ENCODE measurements at places on chromosomes 1 and 21. TPM values are rescaled to one million over a fixed set of nuclear protein-coding genes. Genes with fewer than 3 reads are reported as not detected.

SPRR3 gene
- total RNA-seq: not detected

BSND gene
- total RNA-seq: not detected

NPHP4 gene
- 9.6 TPM for total RNA-seq

FAM43B gene
- total RNA-seq: not detected

DNA sequence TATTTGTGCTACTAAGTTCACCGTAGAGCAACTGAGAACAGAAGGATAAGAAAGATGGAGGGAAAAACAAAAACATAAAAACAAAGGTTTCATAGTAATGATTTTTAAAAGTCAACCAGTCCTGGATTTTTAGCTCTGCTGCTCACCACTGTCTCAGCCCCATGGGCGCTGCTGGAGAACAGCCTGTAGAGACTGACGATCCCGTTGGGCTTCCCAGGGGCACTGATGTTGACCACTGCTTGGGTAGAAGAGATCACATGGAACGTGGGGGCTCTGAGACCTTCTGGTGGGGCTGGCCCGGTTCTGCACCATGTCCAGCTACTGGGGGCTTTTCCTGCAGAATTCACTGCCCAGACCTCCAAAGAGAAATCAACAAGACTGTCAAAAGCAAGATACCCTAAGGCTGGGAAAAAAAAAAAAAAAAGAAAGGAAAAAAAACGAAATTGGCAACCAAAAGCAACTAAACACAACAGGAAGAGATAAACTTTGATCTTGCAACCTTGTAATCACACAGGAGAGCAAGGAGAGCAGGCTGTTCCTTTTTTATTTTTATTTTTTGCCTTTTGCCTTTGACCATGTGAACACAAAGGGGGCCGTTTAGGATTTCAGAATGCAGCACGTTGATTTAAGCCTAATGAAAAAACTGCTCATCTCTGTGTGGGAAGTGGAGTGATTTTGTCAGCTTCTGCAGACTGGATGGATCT is 83.5 kb downstream of the KCTD3 start:
- no peak for DNase-seq

DNA sequence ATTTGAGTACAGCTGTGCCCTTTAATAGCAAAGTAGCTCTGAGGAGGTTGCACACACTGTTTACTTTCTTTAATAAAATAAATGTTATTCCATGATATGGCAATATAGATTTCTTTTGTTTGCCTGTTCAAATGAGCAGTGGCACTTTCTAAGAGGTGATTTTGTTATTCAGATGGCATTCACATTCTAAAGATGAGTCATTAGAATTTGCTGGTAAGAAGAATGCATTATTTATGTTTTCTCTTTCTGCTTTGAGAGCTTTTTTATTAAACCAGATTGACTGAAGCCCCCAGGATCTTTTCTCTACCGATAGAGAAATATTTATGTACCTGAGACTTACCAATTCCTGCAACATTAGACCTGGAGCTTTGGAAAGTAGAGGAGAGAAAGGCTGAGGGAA is 11.2 kb upstream of the LEPR start:
- no peak for DNase-seq

DNA sequence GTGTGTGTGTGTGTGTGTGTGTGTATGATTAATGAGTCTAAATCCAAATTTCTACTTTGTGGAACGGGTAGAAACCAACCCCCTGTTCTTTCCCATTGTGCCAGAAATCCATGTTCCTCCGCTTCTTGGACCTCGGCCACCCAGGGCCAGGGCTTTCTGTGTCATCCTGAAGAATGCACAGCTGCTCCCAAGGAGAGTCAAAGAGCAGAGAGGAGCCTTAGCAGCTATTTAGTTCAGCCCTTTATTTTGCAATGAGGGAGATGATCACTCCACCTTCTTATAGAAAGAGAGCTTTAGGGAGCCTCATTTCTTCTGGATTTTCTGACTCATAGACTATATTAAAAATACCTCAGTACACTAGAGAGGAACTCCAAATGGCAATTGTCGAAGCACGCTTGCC is 489.3 kb upstream of the VAMP3 start:
- peak; percentile 89 for DNase-seq

DNA sequence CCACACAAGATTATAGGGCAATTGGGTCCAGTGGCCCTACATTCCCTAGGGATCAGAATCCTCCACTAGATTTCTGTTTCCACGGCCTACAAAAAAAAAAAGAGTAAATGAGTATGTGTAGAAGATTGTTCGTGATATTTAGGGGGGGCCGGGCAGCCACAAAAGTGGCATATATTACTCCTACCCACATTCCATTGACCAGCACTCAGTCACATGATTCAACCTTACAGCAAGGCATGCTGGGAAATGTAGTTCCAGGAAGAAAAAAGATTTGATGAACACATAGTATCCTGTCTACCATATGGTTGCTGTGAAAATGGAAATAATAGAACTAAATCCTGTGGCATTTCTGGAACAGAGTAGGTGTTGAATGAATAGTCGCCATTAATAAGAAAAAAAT is 43.4 kb upstream of the GJB5 start:
- DNase-seq: no peak

- no peak for DNase-seq
These were observed 29.4 kb upstream of the PLA2G2C start for GRCh38 chr1:20215716-20216115.

DNA sequence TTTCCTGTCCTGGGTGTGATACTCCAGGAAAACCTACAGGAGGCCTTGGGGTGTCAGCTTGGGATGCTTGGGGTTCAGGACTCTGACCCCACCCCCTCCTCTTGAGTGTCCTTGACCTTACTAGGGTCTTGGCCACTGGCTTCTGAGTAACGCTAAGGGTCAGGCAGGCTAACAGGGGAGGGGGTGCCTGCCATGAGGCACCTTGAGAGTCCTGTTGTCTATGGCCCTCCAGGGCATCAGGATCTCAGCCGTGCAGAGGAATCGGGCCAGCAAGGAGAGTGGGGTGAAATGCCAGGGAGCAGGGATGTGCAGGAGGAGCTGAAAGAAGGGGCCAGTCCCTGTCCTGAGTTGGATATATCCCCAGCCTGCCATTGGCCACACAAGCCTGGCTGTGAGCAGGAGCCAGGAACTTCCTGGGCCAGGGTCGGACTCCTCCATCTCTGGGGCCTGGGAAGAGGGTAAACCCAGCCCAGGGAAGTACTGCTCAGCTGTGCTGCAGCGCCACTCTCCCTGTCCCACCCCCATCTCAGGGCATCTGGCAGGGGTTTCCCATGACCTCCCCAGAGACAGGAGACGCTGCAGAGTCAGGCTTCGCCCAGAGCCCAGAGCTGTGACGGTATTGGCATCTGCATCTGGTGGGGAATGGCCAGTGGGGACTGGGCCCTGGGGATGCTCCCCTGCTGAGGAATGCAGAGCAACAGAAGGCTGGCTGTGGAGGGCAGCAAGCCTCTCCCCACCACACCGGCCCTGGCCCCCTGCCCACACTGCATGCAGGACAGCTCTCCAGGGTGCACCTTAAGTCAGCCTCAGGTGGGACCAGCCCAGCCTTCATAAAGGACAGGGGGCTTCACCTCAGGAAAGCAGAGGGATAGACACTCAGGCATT is 6.3 kb downstream of the KIF21B start:
- DNase-seq: no peak

DNA sequence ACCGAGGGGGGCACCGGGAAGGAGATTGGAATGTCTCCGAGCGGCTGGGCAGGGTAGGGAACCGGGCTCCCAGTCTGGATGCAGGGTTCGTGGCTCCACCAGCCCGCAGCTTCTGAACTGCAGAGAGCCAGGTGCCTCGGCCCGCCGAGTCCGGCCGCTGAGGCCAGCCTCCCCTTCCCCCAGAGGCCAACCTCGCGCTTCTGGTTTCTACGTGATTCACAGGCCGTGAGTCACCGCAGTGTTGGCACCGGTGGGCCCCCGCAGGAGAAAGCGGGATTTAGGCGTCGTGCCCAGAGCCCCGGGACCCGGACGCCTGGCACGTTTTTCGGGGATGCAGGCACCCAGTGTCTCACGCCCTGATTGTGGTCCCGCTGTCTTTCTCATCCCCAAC is 458 bp downstream of the CRABP2 start:
- peak; percentile 92 for DNase-seq

DNA sequence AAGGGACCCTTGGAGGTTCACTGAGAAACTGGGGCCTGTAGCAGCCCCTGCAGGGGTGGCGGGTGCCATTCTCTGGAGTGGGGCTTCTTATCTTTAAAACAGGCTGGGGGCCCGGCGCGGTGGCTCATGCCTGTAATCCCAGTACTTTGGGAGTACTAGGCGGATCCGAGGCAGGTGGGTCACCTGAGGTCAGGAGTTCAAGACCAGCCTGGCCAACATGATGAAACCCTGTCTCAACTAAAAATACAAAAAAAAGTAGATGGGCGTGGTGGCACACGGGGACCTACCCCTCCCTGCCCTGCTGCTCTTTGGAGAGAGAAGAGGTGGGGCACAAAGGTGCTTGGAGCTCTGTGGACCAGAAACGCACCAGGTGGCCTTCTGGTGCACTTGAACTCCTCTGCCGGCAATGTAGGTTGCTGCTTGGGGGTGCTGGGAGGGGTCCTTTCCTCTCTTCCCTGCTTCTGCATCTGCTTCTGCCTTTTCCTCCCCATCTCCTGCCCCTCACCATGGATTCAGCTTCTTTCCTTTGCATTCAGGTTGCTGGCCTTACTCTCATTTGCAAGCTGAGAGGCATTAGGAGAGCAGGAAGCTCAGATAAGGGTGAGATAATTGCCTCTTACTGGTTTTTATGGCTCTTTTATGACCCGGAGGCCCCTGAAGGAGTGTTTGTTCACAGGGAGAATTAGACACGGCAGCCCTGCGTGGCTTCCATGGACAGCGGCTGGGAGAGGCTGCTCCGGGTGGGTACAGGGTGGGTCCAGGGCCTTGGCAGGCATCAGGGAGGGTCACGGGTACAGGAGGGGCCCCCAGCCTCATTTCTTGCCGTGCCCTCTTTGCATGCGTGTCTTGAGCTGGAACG is 57.4 kb downstream of the ARHGEF10L start:
- no peak for DNase-seq

DNA sequence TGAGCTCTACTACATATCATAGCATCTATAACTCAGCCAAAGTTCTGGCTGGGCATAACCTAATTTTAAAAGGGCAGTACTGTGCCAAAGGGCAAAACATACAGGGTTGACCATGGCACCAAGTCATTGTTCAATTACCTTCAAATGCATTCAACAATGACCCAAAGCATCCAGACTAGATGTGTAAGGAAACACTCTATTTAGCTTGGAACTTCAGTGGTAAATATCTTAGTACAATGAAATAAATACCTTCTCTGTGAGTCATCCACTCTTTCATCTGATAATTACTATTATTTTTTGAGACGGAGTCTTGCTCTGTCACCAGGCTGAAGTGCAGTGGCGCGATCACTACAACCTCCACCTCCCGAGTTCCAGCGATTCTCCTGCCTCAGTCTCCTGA is 70.0 kb downstream of the NVL start:
- no peak for DNase-seq

GRCh38 chr1:205001162-205001561 is 41.9 kb upstream of the CNTN2 start:
- DNase-seq: no peak
